ENCODE measurements at places on chromosomes 6 and 20.

DNA sequence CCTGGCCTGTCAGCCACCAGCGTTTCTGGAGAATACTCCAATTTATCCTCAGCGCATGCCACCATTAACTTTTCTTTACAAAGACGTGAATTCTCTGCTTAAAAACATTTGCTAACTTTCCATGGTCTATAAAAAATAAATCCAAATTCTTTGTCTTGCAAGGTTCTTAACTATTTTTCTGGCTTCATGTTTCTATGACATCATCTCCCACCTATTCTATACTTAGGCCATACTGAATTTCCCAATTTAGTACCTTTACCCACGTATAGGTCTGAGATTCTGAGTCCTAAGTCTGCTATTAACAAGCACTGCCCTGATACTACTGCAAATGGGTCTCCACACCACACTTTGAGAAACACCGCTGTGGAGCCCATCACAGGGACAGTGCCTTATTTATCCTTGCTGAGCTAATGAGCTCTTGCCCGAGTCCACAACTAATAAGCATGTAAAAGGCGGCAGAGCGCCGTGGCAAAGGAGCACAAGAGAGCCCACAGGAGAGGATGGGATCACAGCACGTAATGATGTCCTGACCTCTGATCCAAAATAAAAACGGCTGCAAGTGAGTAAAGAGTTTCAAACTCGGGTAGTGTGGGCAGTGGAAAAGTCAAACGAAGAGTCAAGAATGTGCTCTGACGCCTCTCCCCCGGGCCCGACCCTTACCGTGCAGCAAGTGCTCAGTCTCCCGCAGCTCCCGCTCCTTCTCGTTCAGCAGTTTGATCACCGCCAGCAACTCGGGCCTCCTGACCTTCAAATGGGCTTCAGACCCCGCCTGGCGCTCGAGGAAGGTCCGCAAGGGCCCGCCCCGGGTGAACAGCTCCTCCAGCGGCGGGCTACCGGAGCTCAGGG lies 519 bp downstream of the MTRF1L start:
- DNase-seq: no peak

GRCh38 chr6:57313711-57314471 lies 3.5 kb upstream of the PRIM2 start:
- peak; percentile 77 for DNase-seq

GRCh38 chr6:16132909-16133308 lies 4.0 kb downstream of the MYLIP start:
- DNase-seq: no peak

- no peak for DNase-seq
Observed at GRCh38 chr6:61649845-61650244, 636.2 kb downstream of the KHDRBS2 start.

GRCh38 chr20:58843128-58843556 lies 7.6 kb downstream of the GNAS-AS1 start:
- no peak for DNase-seq

DNA sequence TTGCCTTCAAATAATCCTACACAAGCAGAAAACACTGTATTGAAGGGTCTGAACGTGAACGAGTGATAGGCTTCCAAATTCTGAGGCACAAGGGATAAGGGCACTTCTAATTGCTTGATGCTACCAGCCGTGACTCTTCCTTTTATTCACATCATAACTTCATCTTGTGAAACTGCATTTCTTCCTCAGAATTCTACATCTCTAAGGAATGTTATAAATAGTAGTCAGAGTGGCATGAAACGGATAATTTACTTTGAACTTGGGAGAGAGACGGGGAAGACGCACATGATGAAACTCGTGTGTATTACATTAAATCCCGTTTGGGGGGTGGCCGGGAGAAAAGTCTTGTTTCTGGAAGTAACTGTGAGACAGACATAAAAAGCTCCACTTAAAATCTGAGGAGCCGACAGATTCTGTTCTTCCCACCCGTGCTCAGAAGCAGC lies 754 bp downstream of the HDDC2 start:
- no peak for DNase-seq

DNA sequence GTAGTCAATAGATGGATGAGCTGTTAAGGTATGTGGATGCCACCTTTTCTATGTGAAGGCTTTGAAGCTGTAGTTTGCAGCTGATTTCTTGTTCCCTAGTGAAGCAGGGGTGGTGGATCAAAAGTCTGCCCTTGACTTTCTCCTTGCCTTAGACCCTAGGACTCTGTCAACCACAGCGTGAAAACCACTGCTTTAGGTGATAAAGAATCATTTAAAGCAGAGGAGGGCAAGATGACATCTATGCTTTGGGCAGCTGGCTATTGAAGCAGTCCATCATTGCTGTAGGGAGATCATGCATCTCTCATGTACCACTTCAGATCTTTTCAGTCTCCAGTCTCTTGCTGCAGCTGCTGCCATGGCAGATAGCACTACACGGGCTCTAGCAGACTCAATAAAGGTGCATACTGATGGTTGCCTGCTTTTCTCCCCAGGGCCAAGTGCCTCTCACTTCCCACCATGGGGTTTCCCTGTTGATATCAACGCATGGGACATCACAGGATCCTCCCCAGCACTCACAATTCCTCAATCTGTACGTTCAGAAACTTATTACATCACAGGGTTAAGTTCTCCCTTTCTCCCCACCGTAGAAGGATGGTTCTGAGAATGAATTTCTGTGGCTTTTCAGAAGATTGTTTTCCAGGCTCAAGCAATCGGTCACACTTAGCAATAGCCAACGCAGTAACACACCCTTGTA lies 122.0 kb upstream of the STMND1 start:
- DNase-seq: no peak

DNA sequence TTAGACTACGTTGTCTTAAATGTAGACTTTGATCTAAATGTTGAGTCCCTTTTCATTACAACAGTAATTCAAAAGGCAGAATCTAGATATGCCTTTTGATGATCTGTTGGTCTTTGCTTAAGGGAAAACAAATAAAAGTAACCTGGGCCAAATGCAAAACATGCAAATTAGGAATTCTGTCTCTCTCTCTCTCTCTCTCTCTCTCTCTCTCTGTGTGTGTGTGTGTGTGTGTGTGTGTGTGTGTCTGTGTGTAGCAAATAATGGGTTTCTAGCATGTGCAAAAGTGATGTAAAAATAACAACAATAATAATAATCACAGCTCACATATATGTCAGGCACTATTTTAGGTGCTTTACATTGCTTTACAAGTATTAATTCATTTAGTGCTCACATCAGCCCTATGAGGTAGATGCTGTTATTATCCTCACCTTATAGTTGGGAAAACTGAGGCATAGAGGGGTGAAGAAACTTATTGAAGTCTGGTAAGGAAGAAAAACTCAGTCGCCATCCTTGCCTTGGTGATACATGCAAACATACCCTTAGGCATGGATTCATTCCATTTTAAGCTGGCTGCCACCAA lies 160.3 kb upstream of the ZNF217 start:
- no peak for DNase-seq

GRCh38 chr6:20806669-20807068 lies 272.4 kb downstream of the CDKAL1 start:
- no peak for DNase-seq

DNA sequence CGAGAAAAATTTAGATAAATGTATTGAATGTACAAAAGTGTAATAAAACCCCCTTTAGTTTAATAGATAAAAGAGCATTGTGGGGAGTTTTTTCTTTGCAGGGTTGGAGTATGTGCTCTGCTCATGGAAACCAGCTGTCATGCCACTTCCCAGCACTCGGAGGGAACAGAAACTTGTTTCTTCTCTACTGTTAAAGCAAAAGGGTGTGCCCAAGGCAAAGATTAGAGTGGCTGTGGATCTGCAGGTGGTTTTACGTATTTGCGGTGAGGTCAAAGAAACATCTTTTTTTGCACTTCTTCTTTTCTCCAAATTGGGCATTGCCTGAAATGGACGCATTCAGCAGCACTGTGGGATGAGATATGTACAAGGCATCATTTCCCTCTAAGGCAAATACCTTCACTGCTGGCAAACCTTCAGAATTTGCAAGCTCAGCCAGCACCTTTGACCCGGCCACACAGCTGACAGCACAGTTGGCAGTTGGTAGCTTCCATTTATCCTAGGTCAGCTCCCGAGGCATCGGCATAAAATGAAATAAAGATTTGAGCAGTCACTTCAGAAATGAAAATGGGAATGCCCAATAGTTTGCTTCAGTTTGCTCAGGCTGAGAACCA lies 178.4 kb upstream of the EYA4 start:
- DNase-seq: no peak

DNA sequence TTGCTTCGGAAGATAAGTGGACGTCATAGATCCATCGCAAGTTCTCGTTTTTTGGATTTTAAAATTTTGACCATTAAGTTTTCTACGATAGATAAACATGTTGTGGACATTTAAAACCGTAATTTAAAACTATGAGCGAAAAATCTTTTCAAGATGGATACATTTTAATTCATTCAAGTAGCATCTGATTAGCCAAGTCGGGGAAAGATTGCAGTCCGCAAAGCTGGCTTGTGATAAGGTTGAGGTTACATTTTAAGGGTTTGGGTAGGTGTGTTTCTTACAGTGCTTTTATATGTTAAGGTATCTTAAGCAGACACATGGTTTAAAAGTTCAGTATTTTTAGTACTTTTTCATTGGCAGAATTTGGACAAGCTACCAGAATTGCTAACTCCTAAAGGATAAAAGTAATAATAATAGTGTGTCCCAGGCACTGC lies 1.2 kb downstream of the WTAP start:
- no peak for DNase-seq

GRCh38 chr6:3517350-3517749 lies 60.5 kb upstream of the SLC22A23 start:
- peak; percentile 21 for DNase-seq
